ENCODE measurements at places on chromosomes 1 and 21.
A peak's percentile ranks its signal among the peaks of the same experiment; 100 is the strongest.

DNA sequence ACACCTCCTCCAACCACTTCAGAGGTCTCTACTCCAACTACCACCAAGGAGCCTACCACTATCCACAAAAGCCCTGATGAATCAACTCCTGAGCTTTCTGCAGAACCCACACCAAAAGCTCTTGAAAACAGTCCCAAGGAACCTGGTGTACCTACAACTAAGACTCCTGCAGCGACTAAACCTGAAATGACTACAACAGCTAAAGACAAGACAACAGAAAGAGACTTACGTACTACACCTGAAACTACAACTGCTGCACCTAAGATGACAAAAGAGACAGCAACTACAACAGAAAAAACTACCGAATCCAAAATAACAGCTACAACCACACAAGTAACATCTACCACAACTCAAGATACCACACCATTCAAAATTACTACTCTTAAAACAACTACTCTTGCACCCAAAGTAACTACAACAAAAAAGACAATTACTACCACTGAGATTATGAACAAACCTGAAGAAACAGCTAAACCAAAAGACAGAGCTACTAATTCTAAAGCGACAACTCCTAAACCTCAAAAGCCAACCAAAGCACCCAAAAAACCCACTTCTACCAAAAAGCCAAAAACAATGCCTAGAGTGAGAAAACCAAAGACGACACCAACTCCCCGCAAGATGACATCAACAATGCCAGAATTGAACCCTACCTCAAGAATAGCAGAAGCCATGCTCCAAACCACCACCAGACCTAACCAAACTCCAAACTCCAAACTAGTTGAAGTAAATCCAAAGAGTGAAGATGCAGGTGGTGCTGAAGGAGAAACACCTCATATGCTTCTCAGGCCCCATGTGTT is 66.6 kb downstream of the TPR start:
- DNase-seq = no peak

GRCh38 chr21:46347791-46348381 is 23.9 kb downstream of the PCNT start:
- DNase-seq = peak; percentile 59

GRCh38 chr1:228941666-228942065 is 206.4 kb downstream of the RHOU start:
- no peak for DNase-seq

DNA sequence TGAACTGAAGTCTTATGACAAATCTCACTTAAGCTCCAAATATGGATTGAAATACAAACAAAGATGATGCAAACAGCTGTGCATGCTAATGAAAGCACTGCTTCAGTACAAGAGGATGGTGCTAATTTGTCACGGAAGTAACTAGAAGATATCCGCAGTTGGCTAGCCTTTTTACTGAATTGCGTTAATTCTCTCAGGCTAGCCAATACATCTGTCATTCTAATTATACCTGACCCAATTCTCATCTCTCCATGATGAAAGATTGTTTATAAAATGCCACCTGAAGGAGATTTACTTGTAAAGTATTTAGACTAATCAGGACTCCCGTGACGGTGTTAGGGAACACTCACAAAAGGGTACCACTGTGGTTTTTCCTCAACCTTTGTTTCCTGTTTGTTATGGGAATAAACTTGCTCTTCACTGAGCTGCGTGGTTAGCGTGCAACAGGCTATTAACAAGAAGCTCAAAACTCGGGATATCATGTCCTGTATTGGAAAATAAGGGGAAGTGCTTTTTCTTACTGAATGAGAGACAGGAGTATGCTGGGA is 162.5 kb downstream of the APP start:
- no peak for DNase-seq

DNA sequence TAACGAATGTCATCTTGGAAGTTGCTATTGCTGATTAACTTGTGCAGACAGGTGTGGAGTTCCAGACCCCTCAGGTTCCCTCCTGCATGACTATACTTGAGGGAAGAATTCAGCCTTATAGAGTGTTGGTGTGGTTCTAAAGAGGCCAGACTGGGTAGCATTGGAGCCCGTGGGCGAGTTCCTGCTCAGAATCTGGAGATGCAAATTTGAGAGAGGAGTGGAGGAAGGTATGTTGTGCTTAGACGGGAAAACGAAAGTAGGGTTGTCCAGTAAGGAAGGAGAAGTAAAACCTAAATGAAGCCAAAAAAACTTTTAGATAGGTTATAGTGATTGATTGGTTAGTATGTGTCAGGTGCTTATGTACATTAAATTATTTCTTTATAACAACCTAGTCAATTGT is 79.2 kb downstream of the ZNF326 start:
- no peak for DNase-seq

DNA sequence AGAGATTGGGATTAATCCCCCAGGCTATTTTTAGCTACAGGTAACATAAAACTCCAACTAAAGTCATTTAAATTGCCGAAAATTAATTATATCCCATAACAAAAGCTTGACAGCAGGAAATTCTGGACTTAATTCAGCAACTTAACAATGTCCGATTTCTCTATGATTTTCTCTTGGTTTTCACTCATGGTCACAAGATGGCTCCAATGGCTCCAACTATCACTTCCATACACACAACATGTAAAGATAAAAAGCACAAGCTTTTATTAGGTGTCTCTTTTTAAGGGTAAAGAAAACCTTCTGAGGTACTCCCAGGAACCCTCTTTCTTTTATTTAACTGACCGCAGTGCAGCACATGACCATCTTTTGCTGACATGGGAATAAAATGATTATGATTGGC is 363.5 kb upstream of the PTBP2 start:
- no peak for DNase-seq

GRCh38 chr1:46677339-46677738 is 5.7 kb downstream of the TEX38 start:
- DNase-seq = no peak

GRCh38 chr1:220219136-220219442 is 53.2 kb downstream of the RAB3GAP2 start:
- no peak for DNase-seq

Data from T-cell (primary cell).